ENCODE measurements at places on chromosomes 6 and 20.

- no peak for DNase-seq
Measured at GRCh38 chr20:34180460-34181120, 60.6 kb upstream of the ASIP start.

GRCh38 chr20:52348434-52348833 is 156.9 kb upstream of the ZFP64 start:
- DNase-seq, result no peak

DNA sequence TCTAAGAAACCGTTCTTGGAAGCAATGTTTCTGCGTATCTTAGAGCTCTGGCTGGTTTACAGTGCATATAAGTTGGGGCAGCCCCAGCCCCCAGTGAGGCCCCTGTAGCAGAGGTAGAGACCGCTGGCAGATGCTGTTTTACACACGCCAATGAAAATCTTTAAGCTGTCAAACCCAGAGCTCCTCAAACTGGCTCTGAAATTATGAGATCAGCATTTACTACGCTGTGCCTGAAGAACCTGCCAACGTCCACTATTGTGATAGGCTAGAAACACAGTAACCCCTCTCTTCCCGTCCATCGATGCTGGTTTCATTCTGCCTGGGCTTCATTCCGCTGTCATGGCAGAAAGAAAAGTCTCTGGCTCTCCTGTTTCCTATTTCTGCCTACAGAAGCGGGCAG is 160.6 kb downstream of the SMOC2 start:
- no peak for DNase-seq

DNA sequence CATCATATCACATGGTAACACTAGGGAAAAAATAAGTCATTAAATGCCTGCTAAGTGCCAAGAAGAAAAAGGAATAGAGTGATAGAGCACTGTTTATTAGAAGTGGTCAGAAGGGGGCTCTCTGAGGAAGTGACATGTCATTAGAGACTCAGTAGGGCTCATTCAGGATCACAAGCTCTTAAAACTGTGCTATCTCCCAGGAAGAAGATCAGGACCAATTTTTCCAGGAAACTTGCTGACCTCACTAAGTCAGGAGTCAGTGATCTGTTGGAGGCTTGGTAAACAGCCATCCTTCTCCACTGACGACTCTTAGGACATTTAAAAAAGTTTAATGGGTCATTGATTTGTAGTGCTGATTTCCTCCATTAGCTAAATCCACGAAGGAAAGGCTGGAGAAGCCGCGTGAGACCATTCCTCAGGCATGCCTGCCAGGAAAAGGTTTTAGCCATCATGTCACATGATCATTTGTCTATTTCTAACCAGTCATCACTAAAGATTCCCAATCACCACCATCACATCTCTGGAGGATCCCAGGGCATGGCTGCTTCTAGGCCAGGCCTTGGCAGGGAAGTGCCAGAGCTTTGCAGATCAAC is 5.9 kb upstream of the PTPN1 start:
- no peak for DNase-seq

DNA sequence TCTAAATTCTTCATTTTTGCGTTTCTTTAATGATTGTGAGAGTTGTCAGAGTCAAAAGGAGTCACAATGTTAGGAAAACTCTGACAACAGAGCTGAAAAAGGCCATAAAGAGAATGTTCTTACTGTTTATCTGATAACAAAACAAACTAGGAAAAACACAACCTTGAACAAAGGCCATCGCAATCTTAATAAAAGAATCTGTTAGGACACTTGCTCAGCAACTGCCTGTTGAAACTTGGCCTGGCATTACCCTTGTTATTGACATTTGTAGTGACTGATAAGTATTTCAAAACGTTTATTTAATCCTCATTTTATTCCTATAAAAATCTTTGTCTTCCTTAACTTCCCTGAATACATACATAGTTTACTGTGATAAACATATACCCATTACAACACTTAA is 15.7 kb downstream of the GSTA1 start:
- no peak for DNase-seq

GRCh38 chr20:58019027-58019849 is 209.2 kb downstream of the ANKRD60 start:
- DNase-seq, result no peak

All from stimulated activated naive B cell treated with anti-CD40 and anti-IgM and Interleukin-4, amounts not matched to agents 10 μg/mL and 1 μg/mL and 100 μg/mL, for 72 hours (primary cell).